ENCODE measurements at places on chromosomes 7 and 10. TPM values are rescaled to one million over a fixed set of nuclear protein-coding genes. Genes with fewer than 3 reads are reported as not detected.

Gene NPC1L1
- 0.09 TPM for total RNA-seq

Gene AKR1C8
- total RNA-seq: 0.07 TPM

Gene PON1
- total RNA-seq: 0.79 TPM

Gene FAM149B1
- 7.0 TPM for total RNA-seq

Data from A549 treated with dexamethasone at 1 μM for 4 hours (cell line).